ENCODE measurements at places on chromosomes 5 and 9. TPM values are rescaled to one million over a fixed set of nuclear protein-coding genes. Genes with fewer than 3 reads are reported as not detected.

The RMND5B gene
- 25.5 TPM for total RNA-seq

The ELOVL7 gene
- 5.5 TPM for total RNA-seq

The NRARP gene
- total RNA-seq: 20.7 TPM

- no peaks in the 10 kb centered on the region for H3K36me3 ChIP-seq
- DNase-seq: no peak
- H3K27ac ChIP-seq: no peak overlapping the region
Observed at GRCh38 chr5:148739524-148739923, 85.2 kb upstream of the HTR4 start.

The MPDZ gene
- 64.1 TPM for total RNA-seq

DNA sequence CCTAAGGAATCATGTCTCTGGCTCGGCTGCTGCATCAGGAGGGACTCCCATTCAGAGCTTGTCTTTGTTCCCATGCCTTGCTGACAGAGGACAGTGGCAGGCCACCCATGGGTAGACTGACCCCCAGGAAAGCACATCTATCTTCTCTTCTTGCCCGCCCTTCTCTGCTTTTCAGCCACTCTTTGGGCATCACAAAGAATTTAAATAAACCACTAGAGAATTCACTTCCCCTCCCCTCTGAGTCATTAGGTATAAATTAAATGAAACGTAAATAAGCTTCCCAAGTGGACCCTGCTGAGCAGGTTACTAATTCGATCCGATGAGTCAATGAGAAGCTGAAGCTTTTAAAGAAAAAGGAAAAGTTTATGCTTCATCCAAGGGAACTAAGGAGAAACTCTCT is 97.0 kb downstream of the DRD1 start:
- peak; percentile 75 for DNase-seq
- H3K27ac ChIP-seq: no peak overlapping the region
- no peak overlapping the region for H3K4me3 ChIP-seq

The FCN2 gene
- not detected for total RNA-seq

DNA sequence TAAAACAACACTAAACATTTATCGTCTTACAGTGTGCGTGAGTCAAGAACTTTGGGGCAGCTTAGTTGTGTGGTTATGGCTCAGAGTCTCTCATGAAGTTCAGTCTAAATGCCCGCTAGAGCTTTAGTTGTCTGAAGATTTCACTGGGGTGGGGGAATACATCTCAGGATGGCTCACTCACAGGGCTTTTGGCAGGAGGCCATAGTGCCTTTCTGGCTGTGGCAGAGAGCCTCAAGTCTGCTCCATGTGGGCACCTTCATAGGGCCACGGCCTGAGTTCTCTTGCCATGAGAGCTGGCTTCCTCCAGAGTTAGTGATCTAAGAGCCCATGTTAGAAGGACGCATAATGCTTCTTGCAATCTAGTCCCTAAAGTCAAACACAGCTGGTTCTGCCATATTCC is 258.8 kb upstream of the NUDT12 start:
- no peak for DNase-seq
- H3K27ac ChIP-seq: no peak overlapping the region
- H3K4me1 ChIP-seq: no peaks in the 10 kb centered on the region
- H3K27me3 ChIP-seq: no peaks in the 10 kb centered on the region
- H3K36me3 ChIP-seq: no peaks in the 10 kb centered on the region

GRCh38 chr5:174547814-174548213 is 176.6 kb upstream of the MSX2 start:
- no peak overlapping the region for H3K27ac ChIP-seq
- H3K4me1 ChIP-seq: peaks cover 10% of the 10 kb centered on the region
- H3K36me3 ChIP-seq: no peaks in the 10 kb centered on the region

DNA sequence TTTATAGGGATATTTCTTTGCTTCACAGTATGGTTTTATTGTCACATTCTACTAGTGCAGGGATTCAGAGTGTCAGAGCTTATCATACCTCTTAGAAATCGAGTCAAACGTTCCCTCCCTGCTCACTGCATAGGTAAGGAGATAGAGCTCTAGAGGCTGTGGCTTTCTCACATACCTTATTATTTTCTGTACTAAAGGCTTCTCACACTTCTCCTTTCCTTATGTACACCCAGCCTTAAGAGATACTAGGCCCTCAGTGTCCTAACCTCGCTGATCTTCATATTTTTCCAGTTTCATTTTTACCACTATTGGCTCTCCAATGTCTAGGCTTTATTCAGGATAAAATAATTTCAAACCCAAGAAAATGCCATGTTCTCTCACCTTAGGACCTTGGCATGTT is 297.3 kb upstream of the RIOK2 start:
- peaks cover 12% of the 10 kb centered on the region for H3K4me1 ChIP-seq
- H3K4me3 ChIP-seq: no peak overlapping the region
- DNase-seq: no peak
- H3K27ac ChIP-seq: no peak overlapping the region
- no peaks in the 10 kb centered on the region for H3K27me3 ChIP-seq

The SMIM33 gene
- total RNA-seq: not detected

The ROPN1L gene
- total RNA-seq: not detected
